ENCODE measurements at places on chromosomes 7 and 10.

- DNase-seq, result no peak
Measured at GRCh38 chr7:33379891-33380525, 250.6 kb downstream of the BBS9 start.

DNA sequence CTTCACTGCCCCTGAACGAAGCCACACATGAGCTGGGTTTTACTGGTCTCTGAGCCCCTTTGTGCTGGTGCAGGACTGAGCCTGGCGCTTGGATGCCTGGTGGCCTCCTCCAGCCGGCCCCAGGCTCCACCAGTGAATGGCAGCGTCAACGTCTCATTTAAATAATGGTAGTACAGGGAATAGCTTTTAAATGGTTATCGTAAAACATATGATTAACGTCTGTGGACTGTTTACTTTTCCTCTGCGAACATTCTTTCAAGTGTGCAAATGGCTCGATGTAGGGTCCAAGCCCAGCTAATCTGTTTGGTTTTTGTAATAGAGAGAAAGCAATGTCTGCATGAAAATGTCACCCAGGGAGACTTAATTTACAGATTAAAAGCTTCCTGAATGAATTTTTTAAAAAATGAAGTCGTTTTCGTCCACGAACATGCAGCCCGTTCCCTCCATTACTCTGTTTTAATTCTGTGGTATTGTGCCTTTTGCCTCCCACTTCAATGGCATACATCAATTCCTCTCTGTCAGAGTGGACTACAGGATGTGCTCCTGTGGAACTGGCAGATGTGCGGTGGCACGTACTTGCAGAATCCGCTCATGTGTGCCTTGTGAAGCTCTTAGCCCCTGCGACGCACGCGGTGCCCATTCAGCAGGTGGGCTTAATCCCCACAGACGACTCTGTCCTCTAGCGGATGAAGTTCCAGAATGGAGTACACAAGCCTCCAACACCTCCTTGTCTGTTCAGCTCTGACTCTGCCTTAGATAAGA lies 192.7 kb downstream of the TCF7L2 start:
- no peak for DNase-seq

DNA sequence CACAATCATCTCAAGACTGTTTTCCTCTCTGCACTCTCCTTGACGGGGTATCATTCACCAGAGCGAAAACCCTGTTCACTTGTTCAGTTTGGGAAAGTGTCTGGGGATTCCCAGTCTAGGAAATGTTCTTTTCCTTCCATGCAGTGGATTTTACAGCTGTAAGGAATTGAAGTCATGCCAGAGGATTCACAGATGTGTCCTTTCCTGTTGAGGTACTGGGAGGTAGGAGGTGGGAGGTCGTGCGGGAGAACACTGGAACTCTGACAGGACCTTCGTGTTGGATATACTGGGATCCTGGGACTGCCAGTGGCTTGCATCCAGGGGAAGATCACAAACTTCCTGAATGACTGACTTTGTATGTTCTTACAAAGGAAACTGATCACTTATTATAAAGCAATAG lies 185.5 kb downstream of the BMPER start:
- DNase-seq, result no peak

DNA sequence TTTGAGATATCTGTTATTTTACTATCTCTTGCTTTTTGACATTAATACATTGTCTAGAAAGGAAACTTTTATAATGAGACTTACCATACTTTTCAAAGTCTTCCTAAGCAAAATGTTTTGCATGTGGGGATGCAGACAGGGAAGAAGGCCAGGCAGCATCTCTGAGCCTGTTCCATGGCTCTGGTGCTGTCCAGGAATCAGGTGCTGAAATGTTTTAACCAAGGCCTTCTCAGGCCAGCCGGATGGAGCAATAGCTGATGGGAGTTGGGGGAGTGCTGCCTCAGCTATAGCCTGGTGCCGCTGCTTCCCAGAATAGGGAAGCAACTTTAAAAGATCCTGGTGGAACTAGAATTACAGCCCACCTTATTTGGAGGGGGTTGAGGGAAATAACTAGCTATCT lies 38.5 kb downstream of the CRTAC1 start:
- no peak for DNase-seq

DNA sequence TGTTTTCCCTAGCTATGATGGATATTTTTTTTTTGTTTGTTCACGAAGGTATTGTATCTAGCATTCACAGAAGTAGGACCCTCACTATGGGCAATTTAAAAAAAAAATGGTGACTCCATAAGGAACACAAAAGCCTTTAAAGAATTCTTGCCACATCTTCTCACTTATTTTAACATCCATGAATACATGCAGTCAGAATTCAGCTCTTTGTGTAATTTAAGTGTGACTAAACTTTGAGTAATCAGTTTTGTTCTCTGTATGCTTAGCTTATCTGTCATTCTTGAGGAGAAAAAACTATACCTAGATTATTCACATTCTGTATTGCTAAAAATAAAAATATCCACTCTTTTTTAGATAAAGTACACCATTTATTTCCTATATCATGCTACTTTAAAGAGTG lies 313.2 kb upstream of the KCND2 start:
- no peak for DNase-seq

- no peak for DNase-seq
Measured at GRCh38 chr7:157691586-157692459, 355.0 kb downstream of the DNAJB6 start.

GRCh38 chr7:71251706-71252105 lies 119.8 kb downstream of the GALNT17 start:
- no peak for DNase-seq

- DNase-seq, result no peak
Measured at GRCh38 chr10:97327348-97328294, 6.9 kb downstream of the FRAT2 start.

- DNase-seq, result no peak
Measured at GRCh38 chr7:122695816-122696215, 3.1 kb downstream of the RNF133 start.

Measured in AG09309 (cell line).